Thoracic aorta endothelial cell (primary cell): ENCODE measurements at places on chromosomes 7 and 10. TPM values are rescaled to one million over a fixed set of nuclear protein-coding genes. Genes with fewer than 3 reads are reported as not detected.

The GPR15LG gene
- total RNA-seq: not detected in 2 replicates

The SPDYE1 gene
- 0.07 TPM in 1 of 2 replicates, not detected in the other for total RNA-seq

The HSPA12A gene
- 0.27 and 0.50 TPM in 2 replicates for total RNA-seq

The BHLHA15 gene
- total RNA-seq: 1.1 and 1.4 TPM in 2 replicates

The PRSS37 gene
- not detected in 2 replicates for total RNA-seq

The ACTL6B gene
- not detected in 2 replicates for total RNA-seq

The KAZALD1 gene
- total RNA-seq: 2.4 and 2.9 TPM in 2 replicates

The AKR1D1 gene
- not detected in 2 replicates for total RNA-seq

The LIPN gene
- total RNA-seq: not detected in 2 replicates

The PILRA gene
- total RNA-seq: 0.22 and 0.40 TPM in 2 replicates

The GNAT3 gene
- total RNA-seq: not detected in 2 replicates

The HTR5A gene
- not detected in 2 replicates for total RNA-seq

The GALNT17 gene
- not detected in 2 replicates for total RNA-seq

The SEMA3E gene
- under 0.01 and 0.29 TPM in 2 replicates for total RNA-seq

The MLXIPL gene
- total RNA-seq: not detected in 2 replicates

The AASS gene
- 48.3 and 62.6 TPM in 2 replicates for total RNA-seq

The HMX2 gene
- total RNA-seq: not detected in 2 replicates

The AVPI1 gene
- 1.9 and 2.9 TPM in 2 replicates for total RNA-seq

The HOXA2 gene
- 1.6 and 2.2 TPM in 2 replicates for total RNA-seq

The PTEN gene
- total RNA-seq: 139 and 171 TPM in 2 replicates

The FAM25C gene
- total RNA-seq: not detected in 2 replicates

The CNPY1 gene
- not detected in 2 replicates for total RNA-seq

The IFIT2 gene
- total RNA-seq: 1.7 and 2.4 TPM in 2 replicates

The VGF gene
- total RNA-seq: 0.07 TPM in 1 of 2 replicates, not detected in the other

The VAX1 gene
- not detected in 2 replicates for total RNA-seq

The CYP3A7 gene
- total RNA-seq: 0.07 and 0.27 TPM in 2 replicates

The MTG1 gene
- 40.7 and 45.3 TPM in 2 replicates for total RNA-seq

The C7orf57 gene
- total RNA-seq: 0.07 TPM in 1 of 2 replicates, not detected in the other

The SEPTIN7 gene
- 299 and 340 TPM in 2 replicates for total RNA-seq

The SLC39A12 gene
- not detected in 2 replicates for total RNA-seq

The STEAP1 gene
- 62.9 and 70.6 TPM in 2 replicates for total RNA-seq
